CD4-positive, alpha-beta memory T cell (primary cell): ENCODE measurements at places on chromosomes 12 and 14.

DNA sequence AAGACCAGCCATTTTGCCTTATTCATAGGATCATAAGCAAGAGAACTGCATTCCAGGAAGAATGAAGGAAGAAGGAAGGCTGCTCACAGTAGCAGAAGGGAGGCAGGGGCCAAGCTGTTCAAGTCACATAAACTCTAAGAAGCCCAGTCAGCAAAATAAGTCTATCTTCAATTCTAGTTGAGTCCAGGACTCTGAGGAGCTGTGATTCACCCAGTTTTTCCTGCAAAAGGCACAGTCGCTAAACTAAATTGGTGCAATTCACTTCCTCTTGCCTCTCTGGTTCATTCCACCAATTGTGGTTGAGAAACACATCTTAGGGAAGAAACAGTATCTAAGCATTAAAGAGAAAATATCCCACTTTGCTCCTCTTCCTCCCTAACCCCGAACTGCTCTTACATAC, 9.8 kb downstream of the ZNF641 start:
- DNase-seq, result no peak

DNA sequence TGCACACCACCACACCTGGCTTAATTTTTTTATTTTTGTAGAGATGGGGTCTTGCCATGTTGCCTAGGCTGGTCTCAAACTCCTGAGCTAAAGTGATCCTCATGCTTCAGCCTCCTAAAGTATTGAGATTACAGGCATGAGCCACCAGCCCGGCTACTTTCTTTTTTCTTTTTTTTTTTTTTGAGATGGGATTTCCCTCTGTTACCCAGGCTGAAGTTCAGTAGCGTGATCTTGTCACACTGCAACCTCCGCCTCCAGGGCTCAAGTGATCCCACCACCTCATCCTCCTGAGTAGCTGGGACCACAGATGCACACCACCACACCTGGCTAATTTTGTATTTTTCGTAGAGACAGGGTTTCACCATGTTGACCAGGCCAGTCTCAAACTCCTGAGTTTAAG, 51.1 kb downstream of the LIMA1 start:
- no peak for DNase-seq

- no peak for DNase-seq
These were observed 16.1 kb upstream of the TSPAN9 start for GRCh38 chr12:3061059-3061458.

- no peak for DNase-seq
These were observed 15.3 kb downstream of the RPS6KL1 start for GRCh38 chr14:74907744-74908143.

GRCh38 chr12:21155522-21156351, 24.7 kb downstream of the SLCO1B1 start:
- DNase-seq, result no peak

- DNase-seq, result no peak
These were observed 26.9 kb upstream of the GCH1 start for GRCh38 chr14:54929556-54929955.

GRCh38 chr12:105214148-105214547, 21.8 kb downstream of the APPL2 start:
- DNase-seq, result no peak

- DNase-seq, result no peak
These were observed 300.5 kb downstream of the FBXL14 start for GRCh38 chr12:1293901-1294300.

- DNase-seq, result no peak
These were observed 953 bp upstream of the NKX2-8 start for GRCh38 chr14:36583242-36583892.

- DNase-seq, result no peak
These were observed 7.3 kb downstream of the CIPC start for GRCh38 chr14:77105145-77105939.

GRCh38 chr14:52834440-52834842, 43.0 kb upstream of the GNPNAT1 start:
- no peak for DNase-seq

- peak; percentile 94 for DNase-seq
These were observed at the start of gene EAPP for GRCh38 chr14:34539407-34540180. Gene EAPP (minus strand): TSS chr14:34539701. CDS start chr14:34539628, 73 bp downstream.

GRCh38 chr14:62369919-62370560, 607.8 kb downstream of the SNAPC1 start:
- DNase-seq, result no peak

DNA sequence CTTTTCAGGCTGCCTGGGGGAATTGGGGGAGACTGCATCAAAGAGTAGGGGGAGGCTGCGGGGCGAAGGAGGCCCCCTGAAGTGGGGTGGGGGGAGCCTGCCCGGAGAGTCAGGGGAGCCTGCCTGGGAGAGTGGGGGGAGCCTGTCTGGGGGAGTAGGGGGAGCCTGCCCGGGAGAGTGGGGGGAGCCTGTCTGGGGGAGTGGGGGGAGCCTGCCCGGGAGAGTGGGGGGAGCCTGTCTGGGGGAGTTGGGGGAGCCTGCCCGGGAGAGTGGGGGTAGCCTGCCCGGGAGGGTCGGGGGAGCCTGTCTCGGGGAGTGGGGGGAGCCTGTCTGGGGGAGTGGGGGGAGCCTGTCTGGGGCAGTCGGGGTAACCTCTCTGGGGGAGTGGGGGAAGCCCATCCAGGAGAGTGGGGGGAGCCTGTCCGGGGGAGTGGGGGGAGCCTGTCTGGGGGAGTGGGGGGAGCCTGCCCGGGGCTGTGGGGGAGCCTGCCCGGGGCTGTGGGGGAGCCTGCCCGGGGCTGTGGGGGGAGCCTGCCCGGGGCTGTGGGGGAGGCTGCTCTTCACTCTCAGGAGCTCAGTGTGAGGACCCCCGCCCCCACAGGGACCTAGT, 6.5 kb upstream of the DEGS2 start:
- no peak for DNase-seq

DNA sequence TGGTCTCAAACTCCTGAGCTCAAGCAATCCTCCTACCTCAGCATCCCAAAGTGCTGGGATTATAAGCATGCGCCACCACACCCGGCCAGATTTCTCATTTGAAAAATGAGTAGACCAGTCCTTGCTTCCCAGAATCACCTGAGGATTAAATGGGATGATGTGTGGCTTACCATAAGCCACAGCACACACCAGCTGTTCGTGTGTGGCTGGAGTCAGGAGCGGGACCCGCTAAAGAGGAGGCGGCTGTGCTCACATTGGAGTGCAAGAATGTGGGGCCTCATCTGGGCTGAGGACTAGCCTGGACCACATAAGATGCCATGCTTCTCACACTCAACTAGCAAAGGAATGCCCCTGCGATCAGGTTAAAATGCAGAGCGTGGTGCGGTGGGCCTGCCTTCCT, 6.7 kb upstream of the ALDH2 start:
- no peak for DNase-seq
